ENCODE measurements at places on chromosomes 6 and 20.

GRCh38 chr6:20661721-20662120, 127.5 kb downstream of the CDKAL1 start:
- DNase-seq: peak; percentile 45

- no peak for DNase-seq
Observed at GRCh38 chr6:47132724-47133123, 90.6 kb upstream of the ADGRF1 start.

GRCh38 chr6:150567380-150567779, 32.3 kb upstream of the PLEKHG1 start:
- no peak for DNase-seq

- DNase-seq: no peak
Observed at GRCh38 chr20:64055893-64056638, 6.6 kb upstream of the SOX18 start.

DNA sequence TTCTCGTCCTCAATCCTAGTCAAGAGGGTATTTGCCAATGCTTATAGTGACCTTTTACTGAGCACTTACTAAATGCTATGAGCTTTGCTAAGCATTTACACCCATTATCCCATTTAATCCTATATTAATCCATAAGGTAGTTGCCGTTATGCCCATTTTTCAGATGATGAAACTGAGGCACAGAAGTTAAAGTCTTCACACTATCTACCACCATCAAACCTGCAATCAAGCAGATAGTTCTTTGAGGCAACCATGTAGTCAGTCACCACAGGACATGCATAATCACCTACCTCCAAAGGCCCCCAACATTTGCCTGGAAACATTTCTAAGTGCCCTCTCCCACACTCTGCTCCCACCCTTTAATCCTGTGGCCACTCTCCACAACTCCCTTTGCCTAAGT, 149.6 kb downstream of the LY86 start:
- DNase-seq: no peak

GRCh38 chr6:136608991-136609390, 58.8 kb upstream of the MAP7 start:
- DNase-seq: no peak

GRCh38 chr6:97465877-97466561, 183.0 kb upstream of the MMS22L start:
- DNase-seq: no peak

- no peak for DNase-seq
Observed at GRCh38 chr6:7050872-7051779, 56.6 kb upstream of the RREB1 start.

DNA sequence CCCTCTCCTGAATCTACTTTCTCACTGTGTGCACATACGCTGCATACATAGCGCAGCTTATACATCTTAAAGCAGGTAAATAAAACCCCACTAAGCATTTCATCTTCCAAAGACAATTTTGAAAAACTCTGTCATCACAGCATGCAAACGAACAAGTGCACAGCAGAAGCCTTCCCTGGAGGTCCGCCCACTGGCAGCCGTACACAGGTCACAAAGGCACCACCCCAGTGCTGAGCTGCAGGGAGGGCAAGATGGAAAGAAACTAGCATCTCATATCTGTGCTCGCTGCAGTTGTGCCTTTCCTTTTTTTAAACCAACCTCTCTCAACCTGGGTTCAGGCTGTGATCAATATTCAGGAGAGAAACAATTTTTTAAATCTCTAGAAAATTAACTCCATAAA, 73.3 kb downstream of the HUS1B start:
- no peak for DNase-seq

DNA sequence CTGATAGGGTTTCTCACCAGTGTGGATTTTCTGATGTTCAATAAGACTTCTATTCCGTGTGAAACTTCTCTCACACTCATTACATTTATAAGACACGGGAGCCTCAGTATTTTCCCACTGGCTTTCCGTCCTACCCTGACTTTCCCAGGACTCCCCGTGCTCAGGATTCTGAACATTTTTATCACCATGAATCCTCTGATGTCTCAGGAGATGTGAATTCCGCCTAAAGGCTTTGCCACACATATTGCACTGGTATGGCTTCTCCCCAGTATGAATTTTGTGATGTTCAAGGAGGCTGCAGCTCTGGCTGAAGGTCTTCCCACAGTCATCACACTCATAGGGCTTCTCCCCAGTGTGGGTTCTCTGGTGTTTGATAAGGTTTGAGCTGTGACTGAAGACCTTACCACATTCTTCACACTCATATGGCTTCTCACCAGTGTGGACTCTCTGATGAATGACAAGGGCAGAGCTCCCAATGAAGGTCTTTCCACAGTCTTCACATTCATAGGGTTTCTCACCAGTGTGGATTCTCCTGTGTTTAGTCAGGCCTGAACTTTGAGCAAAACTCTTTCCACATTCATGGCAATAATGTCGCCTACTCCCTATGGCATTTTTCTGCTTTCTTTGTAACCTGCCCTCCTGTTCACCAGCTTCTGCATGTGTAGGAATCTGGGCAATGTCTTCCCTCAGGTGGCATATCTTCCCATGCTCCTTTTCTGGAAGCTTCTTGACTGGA, 6.7 kb downstream of the ZKSCAN4 start:
- DNase-seq: no peak

DNA sequence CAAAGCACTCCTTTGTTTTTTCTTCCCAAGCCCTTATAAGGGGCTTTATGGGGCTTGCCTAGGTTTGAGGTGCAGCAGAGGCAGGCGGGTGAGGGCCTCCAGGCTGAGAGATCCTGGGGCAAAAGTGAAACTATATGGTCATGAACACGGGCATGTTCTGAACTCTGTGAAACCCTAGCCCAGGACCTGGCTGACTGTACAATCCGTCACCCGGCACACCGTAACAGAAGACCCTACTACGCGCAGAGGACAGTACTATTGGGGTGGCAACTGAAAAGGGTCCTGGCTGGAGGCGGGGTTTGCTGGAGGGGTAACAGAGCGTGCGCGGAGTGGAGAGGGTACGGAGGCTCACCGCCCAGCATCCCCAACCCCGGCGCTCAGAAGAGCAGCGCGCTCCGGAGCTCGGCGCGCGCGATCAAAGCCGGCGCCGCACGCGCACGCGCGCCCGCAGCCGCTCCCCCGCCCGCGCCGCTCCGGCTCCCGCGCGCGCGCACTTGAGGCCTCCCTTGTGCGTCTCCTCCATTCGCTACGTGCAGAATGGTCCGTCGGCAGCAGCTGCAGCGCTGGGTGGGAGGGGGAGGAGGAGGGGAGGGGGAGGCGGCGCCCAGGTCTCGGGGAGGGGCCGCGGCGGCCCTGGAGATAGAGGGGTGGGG, 54.2 kb downstream of the MRPL14 start:
- DNase-seq: peak; percentile 98

DNA sequence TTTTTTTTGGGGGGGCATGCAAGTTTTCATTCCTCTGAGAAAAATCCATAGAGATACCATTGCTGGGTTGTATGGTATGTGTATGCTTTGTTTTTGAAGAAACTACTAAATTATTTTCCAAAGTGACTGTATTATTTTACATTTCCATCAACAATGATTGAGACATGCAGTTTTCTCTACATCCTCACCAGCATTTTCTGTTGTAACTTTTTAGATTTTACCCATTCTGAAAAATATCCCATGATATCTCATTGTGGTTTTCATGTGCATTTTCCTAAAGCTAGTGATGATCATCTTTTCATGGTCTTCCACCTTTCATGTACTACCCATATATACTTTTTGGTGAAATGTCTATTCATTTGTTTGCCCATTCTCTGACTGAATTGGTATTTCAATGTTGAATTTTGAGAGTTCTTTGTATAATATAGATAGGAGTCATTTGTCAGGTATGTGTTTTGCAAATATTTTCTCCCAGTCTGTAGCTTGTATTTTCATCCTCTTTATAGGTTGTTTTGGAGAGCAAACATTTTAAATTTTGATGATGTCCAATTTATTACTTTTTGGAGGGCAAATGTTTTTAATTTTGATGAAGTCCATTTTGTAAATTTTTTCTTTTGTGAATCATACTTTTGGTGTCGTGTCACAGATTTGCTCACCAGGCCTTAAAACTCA, 827.5 kb upstream of the CITED2 start:
- no peak for DNase-seq

DNA sequence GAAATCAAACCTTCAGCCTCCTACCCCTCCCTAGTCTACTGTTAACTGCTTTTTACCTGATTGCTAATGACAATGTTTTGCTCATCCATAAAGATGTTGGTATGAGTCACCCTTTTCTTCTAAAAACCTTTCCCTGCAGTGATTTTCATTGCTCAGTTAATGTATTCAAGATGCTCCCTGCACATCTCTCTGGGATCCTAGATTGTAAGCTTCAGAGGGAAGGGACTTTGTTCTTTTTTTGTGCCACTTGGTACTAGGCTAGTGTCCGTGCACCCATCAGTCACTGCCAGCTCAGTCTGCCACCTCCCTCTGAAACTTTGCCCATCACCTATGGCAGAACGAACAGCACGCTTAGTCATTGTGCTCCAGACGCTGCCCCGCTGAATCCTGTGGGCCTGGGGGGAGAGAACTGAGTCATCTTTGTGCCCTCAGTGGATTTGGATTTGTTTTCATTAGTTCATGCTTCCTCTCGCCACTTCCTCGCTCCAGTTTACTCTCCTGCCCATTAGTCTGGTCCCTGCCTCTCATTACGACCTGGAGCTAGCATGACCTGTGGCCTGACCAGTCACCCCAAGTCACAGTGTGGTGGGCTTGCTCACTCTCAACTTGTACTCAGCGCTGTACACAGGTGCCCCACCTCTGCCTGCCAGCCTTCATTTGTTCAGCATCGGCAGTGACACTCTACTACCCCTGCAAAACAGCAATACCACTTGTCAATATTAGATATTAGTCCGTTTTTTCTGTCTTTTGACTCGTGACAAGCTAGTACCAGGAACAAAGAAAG, 78.0 kb upstream of the TMEM181 start:
- DNase-seq: no peak

DNA sequence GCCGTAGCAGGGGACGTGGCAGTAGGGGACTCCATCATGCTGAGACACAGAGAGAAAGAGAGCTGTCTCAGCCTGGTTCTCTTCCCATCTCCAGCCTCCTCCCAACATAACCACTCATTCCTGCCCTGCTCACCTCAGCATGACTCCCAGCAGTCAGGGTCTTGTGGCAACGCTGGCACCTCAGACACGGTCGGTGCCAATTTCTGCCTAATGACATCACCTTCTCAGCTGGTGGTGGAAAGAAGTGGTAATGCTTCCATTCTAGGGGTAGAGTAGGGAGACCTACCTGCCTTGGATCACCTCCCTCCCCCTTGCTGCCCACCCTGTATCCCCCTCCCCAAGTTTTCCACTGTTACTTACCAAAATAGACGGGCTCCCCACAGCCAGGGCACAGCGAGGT, 2.5 kb downstream of the CRIP3 start:
- no peak for DNase-seq

GRCh38 chr6:107304421-107305025, 154.8 kb downstream of the PDSS2 start:
- no peak for DNase-seq

- peak; percentile 51 for DNase-seq
Observed at GRCh38 chr6:42304053-42304712, 86.5 kb upstream of the MRPS10 start.

DNA sequence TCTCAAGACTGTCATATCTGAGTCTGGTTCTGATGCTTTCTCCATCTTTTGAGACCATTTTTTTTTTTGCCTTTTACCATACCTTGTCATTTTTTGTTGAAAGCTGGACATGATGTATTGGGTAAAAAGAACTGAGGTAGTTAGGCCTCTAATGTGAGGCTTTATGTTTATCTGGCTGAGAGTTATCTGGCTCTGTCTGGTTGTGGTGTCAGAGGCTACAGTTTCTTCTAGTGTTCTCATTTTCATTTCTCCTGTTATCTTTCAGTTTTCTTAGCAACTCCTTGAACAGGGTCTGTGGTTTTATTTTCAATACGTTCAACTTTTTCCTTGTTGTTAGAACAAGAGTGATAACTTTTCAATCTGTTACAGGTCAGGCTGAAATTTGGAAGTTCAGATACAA, 49.2 kb upstream of the ATXN1 start:
- no peak for DNase-seq

- no peak for DNase-seq
Observed at GRCh38 chr6:111900735-111901134, 27.5 kb upstream of the FYN start.

- DNase-seq: no peak
Observed at GRCh38 chr20:53865901-53866793, 204.2 kb downstream of the BCAS1 start.

DNA sequence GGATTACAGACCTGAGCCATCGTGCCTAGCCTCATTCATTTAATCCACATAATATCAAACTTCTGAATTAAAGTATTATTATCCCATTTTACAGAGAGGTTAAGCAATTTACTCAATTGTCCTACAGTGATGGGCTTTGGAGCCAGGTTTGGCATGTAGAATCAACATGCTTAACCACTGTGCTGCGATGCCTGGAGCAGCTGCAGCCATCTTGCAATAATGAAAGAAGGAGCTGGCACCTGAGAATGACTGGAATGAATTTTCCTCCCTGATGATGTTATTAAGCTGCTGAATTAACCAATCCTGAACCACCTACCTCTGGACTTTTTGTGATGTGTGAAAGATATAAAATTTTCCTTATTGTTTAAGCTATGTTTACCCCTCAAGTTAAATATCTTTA, 13.1 kb upstream of the CCND3 start:
- no peak for DNase-seq

DNA sequence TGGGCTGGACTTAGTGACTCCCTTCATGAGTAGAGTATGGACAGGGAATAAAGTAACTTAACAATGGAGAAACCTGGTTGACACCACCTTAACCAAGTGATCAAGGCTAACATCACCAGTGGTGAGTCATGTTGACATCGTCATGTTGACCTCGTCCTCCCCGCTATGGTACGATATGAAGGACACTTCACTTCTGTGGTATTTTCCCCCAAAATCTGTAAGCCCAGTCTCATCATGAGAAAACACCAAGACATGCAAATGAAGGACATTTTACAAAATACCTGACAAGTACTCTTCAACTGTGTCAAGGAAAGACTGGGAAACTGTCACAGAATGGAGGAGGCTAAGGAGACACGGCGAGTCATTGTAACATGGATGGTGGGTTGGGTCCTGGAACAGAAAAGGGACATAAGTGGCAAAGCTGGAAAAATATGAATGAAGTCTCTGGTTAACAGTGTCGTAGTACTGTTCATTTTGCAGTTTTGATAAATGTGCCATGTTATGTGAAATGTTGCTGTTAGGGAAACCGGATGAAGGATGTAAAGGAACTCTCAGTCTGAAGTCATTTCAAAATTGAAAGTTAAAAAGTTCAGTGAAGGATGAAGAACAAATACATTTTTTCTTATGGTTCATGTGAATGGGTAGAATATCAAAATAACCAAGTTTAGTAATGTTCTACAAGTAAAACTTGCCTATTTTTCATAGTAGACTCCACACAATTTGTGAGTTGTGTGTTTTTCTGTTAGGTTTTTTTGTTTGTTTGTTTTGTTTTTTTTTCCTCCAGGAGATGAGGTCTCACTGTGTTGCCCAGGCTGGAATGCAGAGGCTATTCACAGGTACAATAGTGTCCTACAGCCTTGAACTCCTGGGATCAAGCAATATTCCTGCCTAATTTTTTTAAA, 247.5 kb downstream of the TMEM242 start:
- DNase-seq: no peak
